ENCODE measurements at places on chromosomes 11 and 22.
A peak's percentile ranks its signal among the peaks of the same experiment; 100 is the strongest.

DNA sequence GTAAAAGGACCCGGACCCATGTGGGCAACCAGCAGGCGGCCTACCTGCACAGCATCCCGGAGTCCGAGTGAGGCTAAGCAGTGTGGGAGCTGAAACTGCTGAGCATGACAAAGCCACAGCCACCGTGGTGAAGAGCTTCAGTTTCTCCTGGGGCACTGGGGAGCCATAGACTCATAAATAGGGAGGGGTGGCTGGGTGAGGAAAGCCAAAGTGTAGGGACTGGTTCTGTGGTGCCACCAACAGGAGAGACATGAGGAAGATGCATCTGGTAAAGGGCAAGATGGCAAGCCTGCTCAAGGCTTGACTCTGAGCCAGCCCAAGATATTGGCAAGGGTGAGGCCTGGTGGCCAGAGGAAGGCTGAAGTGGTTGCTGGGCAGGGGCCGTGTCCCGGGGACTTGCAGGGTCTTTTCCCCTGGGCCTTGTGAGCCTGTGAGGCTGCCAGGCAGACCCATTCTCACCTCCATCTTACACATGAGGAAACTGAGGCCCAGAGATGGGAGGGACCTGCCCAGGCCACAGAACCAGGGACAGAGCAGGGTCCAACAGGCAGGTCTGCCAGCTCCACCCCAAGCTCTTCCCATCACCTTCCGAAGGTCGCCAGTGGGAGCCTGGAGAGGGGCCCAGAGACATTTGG lies 30.4 kb downstream of the CYTH4 start:
- no peak for DNase-seq
- H3K4me1 ChIP-seq: peaks cover 53% of the 10 kb centered on the region
- no peak overlapping the region for H3K4me3 ChIP-seq
- H3K36me3 ChIP-seq: no peaks in the 10 kb centered on the region
- no peaks in the 10 kb centered on the region for H3K27me3 ChIP-seq
- H3K27ac ChIP-seq: no peak overlapping the region

DNA sequence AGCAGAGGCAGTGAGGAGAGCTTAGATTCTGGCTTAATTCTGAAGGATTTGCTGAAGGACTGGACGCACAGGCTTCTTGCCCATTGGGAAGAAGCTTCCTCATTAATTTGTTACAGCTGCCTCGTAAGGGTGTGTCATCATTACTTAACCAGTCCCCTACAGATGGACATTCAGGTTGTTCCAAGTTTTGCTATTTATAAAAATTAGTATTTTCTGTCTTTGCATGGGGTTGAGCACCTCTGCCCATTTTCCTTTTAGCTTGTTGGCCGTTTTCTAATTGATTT lies 38.1 kb downstream of the CAPN1 start:
- no peak for DNase-seq
- no peak overlapping the region for H3K27ac ChIP-seq
- H3K36me3 ChIP-seq: no peaks in the 10 kb centered on the region
- H3K4me3 ChIP-seq: no peak overlapping the region

DNA sequence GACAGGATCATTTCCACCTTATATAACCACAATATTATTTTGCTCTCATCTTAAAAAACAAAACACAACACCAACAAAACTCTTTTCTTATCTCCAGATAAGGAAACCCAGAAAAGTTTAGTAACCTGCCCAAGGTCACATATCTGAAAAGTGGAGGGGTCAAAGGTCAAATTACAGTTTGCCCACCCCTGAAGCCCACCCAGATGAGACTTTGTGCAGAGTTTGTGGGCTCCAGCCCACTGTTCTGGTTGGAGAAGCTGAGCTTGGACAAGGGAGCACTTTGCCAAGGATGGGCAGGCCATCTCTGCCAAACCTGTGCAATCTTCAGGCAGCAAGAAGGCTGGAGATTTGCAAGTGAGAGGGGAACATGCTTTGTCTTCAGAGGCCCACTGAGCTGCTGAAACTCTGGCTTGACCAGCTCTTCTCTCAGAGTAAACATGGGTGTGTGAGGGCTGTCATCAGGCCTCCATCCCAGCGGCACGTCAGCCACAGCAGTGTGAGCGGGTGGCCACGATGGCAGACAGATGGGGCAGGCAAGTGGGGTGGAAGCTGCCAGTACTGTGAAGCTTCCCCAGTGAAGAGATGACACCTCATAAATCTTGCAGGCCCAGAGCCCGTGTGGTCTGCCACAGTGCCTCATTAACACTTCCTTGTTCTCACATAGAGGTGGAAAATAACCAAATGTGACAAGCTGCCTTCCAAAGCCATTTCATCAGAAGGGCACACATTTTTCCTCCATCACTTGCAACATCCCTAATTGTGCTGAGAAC lies 111.8 kb downstream of the CCDC81 start:
- H3K36me3 ChIP-seq: no peaks in the 10 kb centered on the region
- H3K4me1 ChIP-seq: peaks cover 6% of the 10 kb centered on the region
- peak; percentile 38 for DNase-seq
- no peak overlapping the region for H3K27ac ChIP-seq

- H3K27me3 ChIP-seq: no peaks in the 10 kb centered on the region
- H3K4me1 ChIP-seq: no peaks in the 10 kb centered on the region
- no peaks in the 10 kb centered on the region for H3K36me3 ChIP-seq
- no peak overlapping the region for H3K4me3 ChIP-seq
- H3K27ac ChIP-seq: no peak overlapping the region
These were observed 51.6 kb upstream of the CCDC34 start for GRCh38 chr11:27414644-27415043.
